ENCODE measurements at places on chromosomes 2 and 18.

- DNase-seq, result no peak
Observed at GRCh38 chr18:26003356-26003755, 87.1 kb downstream of the SS18 start.

GRCh38 chr2:135791418-135792190 is 45.4 kb downstream of the LCT start:
- no peak for DNase-seq

DNA sequence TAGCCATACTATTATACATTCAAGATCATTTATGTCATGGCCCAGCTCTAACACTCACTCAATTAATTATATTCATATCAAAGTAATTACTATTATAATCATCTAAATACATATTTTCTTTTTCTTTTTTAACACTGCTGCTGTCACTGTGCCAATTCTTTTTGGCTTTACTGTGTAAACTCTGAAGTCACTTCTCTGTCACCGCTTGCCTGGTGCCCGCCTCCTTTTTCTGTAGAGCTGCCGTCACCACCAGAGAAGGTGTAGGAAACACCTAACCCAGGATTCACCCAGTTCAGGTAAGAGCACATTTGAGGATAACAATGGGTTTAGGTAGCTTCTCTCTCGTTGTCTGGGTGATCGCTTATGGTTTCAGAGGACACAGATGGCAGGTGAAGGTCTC is 93.3 kb downstream of the AOX1 start:
- no peak for DNase-seq

GRCh38 chr2:60476206-60476954 is 77.1 kb downstream of the BCL11A start:
- DNase-seq, result no peak

- no peak for DNase-seq
Observed at GRCh38 chr2:118987886-118988285, 45.9 kb downstream of the MARCO start.
